ENCODE measurements at places on chromosomes 3 and 15.

- DNase-seq, result no peak
These were observed 206.5 kb downstream of the CBLB start for GRCh38 chr3:105662306-105662705.

GRCh38 chr3:127670229-127670559 lies 2.6 kb upstream of the ABTB1 start:
- DNase-seq, result no peak

DNA sequence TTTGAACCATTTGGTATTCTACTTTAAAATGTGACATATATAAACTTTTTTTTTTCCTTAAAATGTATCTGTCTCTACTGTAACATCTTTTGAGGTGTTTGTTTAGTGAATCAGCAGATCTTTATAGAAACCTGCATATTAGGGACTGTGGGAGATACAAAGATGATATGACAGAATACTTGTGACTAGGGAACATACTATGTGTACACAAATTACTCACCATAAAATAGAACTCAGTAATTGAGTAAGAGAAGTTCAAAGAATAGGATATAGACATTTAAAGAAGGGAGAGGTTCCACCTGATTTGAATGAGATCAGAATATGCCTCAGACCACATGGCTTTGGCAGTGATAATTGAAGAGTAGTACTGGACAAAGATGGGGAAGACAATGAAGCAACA lies 47.9 kb downstream of the ATP2C1 start:
- no peak for DNase-seq

DNA sequence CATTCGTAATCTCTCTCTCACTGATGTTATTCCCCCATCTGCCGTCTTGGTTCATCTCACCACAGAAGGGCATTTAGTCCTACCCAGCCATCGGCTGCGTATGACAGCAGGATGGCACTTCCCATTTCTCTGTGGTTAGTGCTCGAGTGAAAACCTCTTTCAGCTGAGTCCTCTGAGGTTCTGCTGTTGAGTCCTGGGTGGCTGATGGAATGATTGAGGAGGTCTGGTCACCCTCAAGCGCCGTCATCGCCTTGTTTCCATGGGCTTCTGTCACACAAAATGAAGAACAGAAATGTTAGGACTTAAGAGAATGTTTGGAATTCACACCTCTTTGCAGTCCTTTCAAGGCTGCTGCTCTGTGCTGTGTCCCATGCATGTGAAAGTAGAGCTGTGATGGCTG lies 9.4 kb upstream of the SACM1L start:
- DNase-seq, result no peak

- DNase-seq, result no peak
These were observed 46.2 kb downstream of the CTDSPL start for GRCh38 chr3:37907906-37908305.

DNA sequence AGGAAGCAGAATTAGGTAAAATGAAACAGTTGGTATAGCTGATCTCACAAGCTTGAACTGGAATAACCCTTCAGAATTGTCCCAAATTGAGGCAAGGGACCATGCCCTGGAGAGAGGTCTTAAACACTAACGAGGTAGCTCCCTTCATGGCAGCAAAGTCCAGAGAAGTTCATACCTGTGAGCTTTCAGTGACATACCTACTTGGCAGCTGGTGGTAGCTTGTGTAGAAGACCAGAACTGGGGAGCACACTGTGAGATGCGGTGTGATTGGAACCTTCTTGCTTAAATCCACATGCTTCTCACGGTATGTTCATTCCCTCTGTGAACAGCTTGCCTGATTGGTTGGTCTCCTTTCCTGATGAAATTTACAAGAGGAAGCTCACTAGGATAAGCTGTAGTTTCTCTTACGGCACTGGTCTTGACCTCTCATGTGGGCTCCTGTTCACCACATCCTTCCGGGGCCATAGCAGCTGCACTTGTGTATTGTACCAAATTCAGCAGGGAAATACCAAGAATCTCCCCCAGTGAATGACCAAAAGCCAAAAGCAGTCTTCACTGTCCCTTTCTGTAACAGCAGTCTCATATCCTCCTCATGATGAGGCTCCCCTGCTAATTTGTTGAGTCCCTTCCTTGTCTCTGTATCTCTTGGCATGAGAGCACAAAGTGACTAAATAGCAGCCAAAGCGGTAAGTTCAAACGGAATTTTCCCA lies 483.7 kb upstream of the FRG2C start:
- no peak for DNase-seq

GRCh38 chr3:65381496-65382010 lies 657.2 kb downstream of the MAGI1 start:
- DNase-seq, result no peak

- no peak for DNase-seq
These were observed 236.0 kb downstream of the EDEM1 start for GRCh38 chr3:5423523-5423922.

GRCh38 chr3:13149330-13150108 lies 76.3 kb upstream of the IQSEC1 start:
- no peak for DNase-seq

- no peak for DNase-seq
These were observed 269.6 kb upstream of the ST8SIA2 start for GRCh38 chr15:92123962-92124656.

DNA sequence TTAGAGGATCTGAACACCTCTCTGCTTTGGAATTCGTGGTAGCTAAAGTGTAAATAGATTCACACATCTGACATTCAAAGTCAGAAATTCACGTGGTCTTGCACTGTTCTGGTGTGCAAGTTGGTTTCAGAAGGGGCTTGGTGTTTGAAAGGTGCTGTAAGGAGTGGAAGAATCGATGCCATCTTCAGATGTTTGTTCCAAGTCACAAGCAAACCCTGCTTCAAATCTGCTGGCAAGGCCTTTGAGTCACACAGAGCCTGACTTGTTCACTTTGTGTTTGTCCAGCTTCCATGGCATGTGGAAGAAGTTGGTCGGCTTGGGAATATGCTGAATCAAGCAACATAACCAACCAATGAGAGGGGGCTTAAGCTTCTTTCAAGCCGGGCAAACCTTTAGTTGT lies 44.3 kb downstream of the SH3GL3 start:
- no peak for DNase-seq

GRCh38 chr3:75781079-75781745 lies 4.1 kb downstream of the ZNF717 start:
- peak; percentile 9 for DNase-seq

DNA sequence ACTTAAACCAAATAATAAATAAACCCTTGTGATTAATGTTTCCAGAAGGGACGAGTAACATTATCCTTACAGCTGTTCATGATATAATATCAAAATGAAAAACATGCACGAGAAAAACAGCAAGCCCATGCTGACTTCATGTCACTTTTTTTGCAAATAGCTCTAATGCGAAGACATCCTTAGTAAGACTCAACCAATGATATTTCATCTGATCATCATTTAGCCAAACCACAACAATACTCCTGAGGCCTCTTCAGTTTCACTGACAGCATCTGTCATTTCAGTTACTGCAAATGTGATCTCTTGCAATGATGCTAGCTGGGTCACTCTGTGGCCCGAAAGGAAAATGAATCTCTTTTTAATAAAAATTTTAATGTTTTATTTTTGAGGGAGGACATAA lies 74.0 kb downstream of the POLR2M start:
- DNase-seq, result no peak

DNA sequence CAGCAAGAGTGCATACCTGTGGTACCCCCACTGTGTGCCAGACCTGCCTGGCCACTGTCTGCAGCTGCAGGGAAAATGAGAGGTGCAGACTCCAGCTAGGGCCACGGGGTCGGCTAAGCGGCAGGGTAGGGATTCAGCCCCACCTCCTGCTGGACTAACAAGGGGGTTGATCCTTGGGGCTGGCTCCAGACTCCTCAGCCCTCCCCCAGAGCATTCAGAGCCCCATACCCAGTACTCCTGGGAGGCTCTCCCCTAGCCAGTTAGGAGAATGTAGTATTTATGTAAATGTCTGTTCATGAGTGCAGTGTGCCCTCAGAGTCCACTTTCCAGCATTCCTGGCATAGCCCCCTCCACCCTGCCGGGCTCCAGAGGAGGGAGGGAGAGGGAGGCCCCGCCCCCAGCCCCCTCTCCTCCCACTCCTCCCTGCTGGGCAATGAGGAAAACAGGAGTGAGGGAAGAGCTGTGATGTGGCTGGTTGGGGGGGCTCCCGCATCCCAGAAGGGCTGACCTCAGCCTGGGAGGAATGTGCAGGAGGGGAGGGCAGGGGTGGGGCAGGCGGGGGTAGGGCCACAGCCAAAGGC lies 4.5 kb upstream of the SEMA3B start:
- DNase-seq, result no peak

DNA sequence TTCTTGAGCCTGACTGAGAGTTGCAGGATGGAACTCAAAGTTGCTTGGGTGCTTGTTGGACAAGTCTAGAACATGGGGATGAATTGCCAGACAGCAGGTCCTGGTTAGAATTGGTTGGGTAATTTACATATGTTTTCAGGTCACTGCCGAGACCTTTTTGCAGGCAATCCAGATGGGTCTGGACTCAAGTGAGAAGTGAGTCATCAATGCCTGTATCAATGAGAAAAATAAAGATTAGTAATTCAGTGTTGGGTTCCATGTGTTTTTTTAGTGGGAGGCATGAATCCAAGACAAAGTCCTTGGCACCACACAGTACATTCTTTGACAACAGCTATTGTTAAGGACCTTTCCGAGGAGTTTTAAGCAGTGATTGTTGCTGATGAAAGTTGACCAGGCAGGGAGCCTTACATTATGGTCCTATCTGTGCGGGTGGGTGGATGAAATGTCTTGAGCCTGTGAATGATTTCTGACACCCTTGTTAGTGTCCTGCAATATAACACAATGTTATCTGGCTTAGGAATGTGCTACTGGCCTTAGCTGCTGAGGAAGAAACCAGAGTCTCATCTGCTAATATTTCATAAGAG lies 77.7 kb downstream of the CRYGS start:
- DNase-seq, result no peak

DNA sequence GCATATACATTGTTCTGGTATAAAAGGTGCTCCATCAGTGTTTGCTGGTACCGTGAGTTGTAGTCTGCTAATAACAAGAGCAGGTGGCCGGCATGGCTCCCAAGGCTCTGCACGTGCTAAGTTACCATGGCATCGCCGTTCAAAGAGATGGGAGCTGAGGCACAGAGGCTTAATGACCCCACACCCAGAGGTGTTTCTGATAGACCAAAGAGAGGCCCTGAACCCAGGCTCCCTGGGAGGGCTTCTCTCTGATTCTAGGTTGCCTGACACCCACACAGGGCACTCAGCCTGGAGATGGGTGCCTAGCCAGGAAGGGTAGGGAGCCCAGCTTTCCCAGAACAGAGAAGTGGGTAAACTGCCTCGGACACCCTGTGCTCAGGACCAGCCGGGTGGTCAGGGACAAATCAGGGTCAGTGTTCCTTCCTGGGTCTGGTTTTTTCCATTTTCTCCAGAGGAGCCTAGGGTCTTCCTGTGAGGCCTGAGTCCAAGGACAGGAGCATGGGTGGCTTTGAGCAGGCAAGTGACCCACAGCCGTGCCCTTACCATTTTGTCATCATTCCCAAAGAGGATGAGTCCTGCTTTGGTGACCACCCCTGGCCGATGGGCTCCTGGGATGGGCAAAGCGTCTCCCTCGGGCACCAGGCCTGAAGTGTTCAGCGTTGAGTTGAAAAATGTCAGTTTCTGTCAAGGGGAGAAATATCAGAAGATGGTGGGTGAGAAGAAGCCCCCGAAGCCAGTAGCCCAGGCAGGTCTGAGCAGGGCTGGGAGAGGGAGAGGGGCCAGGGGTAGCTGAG lies 27.3 kb downstream of the ALDH1L1 start:
- DNase-seq, result no peak

DNA sequence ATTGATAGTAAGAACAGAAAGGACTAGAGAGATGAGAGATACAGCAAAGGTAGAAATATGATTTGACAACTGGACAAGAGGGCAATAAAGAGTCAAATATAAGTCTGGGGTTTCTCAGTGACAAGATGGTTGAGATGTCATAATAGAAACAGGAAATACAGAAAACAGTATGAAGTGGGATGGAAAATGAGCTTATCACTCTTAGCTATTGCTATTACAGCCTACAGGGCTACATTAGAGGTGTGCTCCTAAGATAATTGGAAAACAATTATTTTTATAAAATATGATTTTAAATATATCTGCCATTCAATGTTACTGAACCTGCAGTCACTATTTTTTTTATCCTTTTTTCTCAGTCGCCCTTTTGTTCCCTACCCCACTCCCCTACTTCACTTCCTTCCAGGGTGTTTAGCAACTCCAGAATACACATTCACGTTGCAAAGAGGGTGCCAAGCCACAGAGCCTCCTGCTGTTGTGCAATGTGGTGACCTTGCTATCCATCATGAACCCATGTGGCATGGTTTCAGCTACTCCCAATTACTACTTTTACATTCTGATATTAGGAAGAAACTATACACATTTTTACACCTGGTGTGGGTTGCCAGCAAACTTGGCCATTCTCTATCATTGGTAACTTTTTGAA lies 6.0 kb downstream of the NRG4 start:
- no peak for DNase-seq

- no peak for DNase-seq
These were observed 333.6 kb upstream of the TBL1XR1 start for GRCh38 chr3:177530908-177531307.

DNA sequence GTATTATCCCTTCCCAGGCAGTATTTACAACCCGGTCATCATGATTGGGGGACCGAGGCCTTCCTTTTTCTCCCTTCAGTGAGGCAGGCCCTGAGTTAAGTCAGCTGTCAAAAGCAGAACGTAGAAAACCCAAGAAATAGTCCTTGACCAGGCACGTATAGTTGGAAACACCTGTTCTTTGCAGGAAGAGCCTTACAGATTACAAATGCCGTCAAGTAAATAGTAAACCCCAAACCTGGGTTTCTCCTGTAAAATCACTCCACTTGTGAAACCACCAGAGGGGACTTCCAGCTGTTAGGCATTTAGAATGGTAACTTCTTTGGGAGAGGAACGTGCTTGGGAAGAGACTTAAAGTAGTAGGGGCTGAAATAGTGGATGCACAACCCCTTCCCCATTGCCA lies 1.0 kb upstream of the BTBD1 start:
- DNase-seq, result no peak

GRCh38 chr3:101631098-101631796 lies 45.7 kb downstream of the ZBTB11 start:
- DNase-seq, result no peak

- DNase-seq, result peak; percentile 52
These were observed 1.0 kb downstream of the PRKCD start for GRCh38 chr3:53161820-53162671.

Data from stimulated activated CD4-positive, alpha-beta T cell treated with anti-CD3 and anti-CD28 coated beads, Interleukin-4, amount 100 ng/mL, for 24 hours (primary cell).